ENCODE measurements at places on chromosomes 2 and 18.

DNA sequence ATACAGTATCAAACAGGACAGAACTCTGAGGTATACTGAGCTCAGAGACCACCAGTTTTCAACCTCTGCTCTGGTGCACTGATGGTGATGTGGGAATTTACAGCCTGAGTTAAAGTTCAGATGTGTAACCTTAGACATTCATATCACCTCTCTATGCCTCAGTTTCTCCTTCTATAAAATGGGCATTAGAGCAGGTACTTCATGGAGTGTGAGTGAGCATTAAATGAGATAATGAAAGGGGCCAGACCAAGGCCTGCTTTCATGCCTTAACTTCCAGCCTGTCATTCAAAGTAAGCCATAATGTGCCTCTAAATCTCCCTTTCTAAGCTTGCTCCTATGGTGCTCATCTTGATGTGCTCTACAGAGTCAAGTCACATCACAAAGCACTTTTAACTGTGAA lies 8.4 kb downstream of the ACVR1 start:
- no peak for DNase-seq
- peaks cover 44% of the 10 kb centered on the region for H3K36me3 ChIP-seq
- no peak overlapping the region for H3K27ac ChIP-seq
- H3K4me1 ChIP-seq = peaks cover 57% of the 10 kb centered on the region
- no peaks in the 10 kb centered on the region for H3K27me3 ChIP-seq

DNA sequence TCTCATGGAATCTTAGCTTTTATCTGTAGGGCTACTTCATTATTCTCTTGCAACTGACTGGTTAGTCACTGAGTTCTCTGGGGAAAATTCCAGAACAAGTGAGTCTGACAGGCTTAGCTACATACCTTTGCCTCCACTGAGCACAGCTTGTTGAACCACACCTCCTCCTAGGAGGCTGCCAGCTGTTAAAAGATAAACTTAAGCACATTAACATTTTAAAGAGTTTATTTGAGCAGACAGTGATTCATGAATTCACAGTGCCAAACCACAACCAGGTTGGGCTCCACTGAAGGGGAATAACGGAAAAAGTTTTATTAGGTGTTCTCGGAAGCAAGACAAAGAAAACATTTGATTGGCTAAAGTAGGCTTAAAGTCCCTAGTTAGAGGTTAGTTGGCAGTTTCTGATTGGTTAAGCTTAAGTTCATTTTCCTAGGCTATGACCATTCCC lies 12.5 kb upstream of the SLC38A11 start:
- H3K27ac ChIP-seq = no peak overlapping the region
- H3K4me3 ChIP-seq = no peak overlapping the region
- peaks cover 2% of the 10 kb centered on the region for H3K27me3 ChIP-seq
- no peak for DNase-seq

DNA sequence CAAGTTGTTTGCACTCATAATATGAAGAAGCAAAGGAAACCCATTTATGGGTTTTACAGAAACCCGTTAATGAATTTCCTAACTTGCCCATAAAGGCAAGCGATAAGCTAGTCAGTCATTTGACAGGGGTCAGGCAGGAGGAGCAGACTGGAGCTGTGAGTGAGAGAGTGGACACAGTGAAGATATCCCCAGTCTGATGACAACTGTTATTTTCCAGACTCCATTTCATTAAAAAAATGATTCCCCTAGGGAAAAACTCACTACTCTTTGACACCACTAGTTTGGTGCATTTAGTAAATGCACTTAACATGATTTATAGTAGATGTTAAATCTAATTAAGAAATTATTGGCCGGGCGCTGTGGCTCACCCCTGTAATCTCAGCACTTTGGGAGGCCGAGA lies 80.8 kb downstream of the TGIF1 start:
- no peak overlapping the region for H3K4me3 ChIP-seq
- H3K36me3 ChIP-seq = no peaks in the 10 kb centered on the region
- peaks cover 11% of the 10 kb centered on the region for H3K4me1 ChIP-seq
- H3K27ac ChIP-seq = no peak overlapping the region
- no peaks in the 10 kb centered on the region for H3K27me3 ChIP-seq

- peaks cover 27% of the 10 kb centered on the region for H3K36me3 ChIP-seq
- no peak for DNase-seq
- peaks cover 44% of the 10 kb centered on the region for H3K4me1 ChIP-seq
- H3K27me3 ChIP-seq = peaks cover 4% of the 10 kb centered on the region
- no peak overlapping the region for H3K4me3 ChIP-seq
Observed at GRCh38 chr2:160432633-160433032, 61.0 kb downstream of the RBMS1 start.

- H3K27ac ChIP-seq = no peak overlapping the region
- DNase-seq = no peak
- H3K4me3 ChIP-seq = no peak overlapping the region
- peaks cover 4% of the 10 kb centered on the region for H3K27me3 ChIP-seq
- H3K4me1 ChIP-seq = no peaks in the 10 kb centered on the region
Observed at GRCh38 chr2:237640493-237640998, 13.2 kb downstream of the LRRFIP1 start.

DNA sequence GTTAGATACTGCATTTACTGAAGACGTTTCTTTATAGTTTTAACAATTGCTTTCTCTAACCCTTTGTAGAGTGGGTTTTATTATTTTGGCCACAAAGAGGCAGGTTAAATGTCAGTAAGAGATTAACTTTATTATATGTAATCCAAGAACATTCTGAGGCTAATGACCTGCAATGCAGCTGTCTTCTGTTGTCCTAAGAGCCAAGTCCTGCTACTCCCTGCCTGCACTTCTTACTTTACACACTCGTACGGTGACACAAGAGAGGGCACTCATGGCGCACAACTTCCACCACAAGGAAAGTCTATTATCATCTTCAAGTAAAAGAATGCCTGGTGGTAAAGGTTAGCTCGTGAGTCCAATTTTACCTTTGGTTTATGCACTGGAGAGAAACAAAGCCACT lies 471.0 kb upstream of the HNMT start:
- H3K4me1 ChIP-seq = no peaks in the 10 kb centered on the region
- no peak overlapping the region for H3K4me3 ChIP-seq
- no peak for DNase-seq
- H3K27me3 ChIP-seq = no peaks in the 10 kb centered on the region

DNA sequence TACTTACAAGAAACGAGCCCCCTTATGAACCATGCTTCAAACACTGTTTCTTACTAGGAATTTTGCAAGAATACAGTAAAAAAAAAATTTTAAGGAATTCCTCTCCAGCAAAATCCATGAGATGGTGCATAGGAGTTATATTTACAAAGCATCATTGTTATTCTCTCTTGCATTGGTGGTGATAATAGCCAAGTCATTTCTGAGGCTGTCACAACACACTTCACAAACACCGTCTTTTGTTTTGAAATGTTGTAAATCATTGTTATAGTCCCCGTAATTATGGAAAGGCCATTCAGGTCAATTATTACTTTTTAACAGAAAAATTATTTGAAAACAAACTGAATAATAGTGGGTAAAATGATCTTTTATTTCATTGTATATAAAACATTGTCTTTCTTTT lies 60.1 kb downstream of the DYNC1I2 start:
- peaks cover 38% of the 10 kb centered on the region for H3K36me3 ChIP-seq
- H3K4me1 ChIP-seq = no peaks in the 10 kb centered on the region
- no peak overlapping the region for H3K4me3 ChIP-seq
- H3K27me3 ChIP-seq = no peaks in the 10 kb centered on the region

- H3K27me3 ChIP-seq = peaks cover under 1% of the 10 kb centered on the region
- peaks cover 8% of the 10 kb centered on the region for H3K4me1 ChIP-seq
- no peaks in the 10 kb centered on the region for H3K36me3 ChIP-seq
- no peak overlapping the region for H3K4me3 ChIP-seq
- H3K27ac ChIP-seq = no peak overlapping the region
- DNase-seq = no peak
Observed at GRCh38 chr2:109452318-109453305, 161.2 kb downstream of the SEPTIN10 start.

GRCh38 chr2:15200581-15200980 lies 360.6 kb downstream of the NBAS start:
- peaks cover 9% of the 10 kb centered on the region for H3K36me3 ChIP-seq
- DNase-seq = no peak
- H3K27me3 ChIP-seq = no peaks in the 10 kb centered on the region
- no peak overlapping the region for H3K4me3 ChIP-seq
- H3K4me1 ChIP-seq = peaks cover 6% of the 10 kb centered on the region
- H3K27ac ChIP-seq = no peak overlapping the region

GRCh38 chr2:168639441-168639898 lies 163.0 kb upstream of the NOSTRIN start:
- peaks cover 3% of the 10 kb centered on the region for H3K36me3 ChIP-seq
- DNase-seq = no peak
- no peak overlapping the region for H3K4me3 ChIP-seq

DNA sequence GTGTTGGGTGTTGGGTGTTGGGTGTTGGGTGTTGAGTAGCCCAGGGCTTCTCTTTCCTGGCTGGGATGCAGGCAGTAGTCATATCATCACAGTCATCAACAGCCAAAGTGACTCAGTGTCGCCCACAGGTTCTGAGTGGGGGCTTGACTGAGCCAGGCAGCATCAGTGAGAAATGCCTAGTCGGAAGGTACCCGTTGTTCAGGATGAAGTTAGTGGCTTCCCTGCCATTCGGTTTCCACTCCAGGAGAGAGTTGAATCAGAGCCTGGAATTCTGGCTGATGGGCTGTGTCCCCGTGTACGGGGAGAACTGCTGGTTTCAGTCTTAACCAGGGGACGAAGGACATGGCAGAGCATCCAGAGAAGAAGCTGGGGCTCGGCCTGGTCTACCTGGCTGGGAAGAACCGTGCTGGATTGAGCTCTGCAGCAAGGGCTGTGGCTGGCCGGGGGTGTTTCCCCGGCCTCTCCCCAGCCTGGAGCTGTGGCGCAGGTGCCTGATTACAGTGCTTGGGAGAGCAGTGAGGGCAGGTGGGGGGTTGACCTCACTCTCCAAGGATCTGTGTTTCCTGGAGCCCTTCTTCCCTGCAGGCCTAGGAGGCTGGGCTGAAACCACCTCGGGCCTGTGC lies 49.4 kb downstream of the AGAP1 start:
- no peak for DNase-seq
- H3K4me1 ChIP-seq = no peaks in the 10 kb centered on the region
- H3K27ac ChIP-seq = no peak overlapping the region
- no peaks in the 10 kb centered on the region for H3K36me3 ChIP-seq
- H3K27me3 ChIP-seq = no peaks in the 10 kb centered on the region

DNA sequence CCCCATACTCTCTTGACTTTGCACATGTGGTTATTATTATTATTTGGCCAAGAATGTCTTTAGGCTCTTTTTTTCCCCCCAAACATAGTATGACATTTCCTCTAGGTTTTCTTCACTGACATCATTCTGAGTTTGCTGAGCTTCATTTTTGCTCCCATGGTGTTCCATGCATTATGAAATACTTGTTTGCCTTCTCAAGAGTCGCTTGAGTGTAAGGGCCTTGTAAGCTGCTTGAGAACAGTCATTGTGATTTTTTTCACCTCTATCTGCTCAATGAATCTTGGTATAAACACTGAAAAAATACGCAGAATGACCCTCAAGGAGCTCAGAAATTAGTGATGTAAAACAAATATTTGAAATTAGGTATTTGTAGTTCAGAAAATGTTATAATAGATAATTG lies 688.9 kb downstream of the CNTNAP5 start:
- H3K27me3 ChIP-seq = no peaks in the 10 kb centered on the region
- H3K36me3 ChIP-seq = no peaks in the 10 kb centered on the region
- no peak overlapping the region for H3K27ac ChIP-seq
- no peaks in the 10 kb centered on the region for H3K4me1 ChIP-seq

DNA sequence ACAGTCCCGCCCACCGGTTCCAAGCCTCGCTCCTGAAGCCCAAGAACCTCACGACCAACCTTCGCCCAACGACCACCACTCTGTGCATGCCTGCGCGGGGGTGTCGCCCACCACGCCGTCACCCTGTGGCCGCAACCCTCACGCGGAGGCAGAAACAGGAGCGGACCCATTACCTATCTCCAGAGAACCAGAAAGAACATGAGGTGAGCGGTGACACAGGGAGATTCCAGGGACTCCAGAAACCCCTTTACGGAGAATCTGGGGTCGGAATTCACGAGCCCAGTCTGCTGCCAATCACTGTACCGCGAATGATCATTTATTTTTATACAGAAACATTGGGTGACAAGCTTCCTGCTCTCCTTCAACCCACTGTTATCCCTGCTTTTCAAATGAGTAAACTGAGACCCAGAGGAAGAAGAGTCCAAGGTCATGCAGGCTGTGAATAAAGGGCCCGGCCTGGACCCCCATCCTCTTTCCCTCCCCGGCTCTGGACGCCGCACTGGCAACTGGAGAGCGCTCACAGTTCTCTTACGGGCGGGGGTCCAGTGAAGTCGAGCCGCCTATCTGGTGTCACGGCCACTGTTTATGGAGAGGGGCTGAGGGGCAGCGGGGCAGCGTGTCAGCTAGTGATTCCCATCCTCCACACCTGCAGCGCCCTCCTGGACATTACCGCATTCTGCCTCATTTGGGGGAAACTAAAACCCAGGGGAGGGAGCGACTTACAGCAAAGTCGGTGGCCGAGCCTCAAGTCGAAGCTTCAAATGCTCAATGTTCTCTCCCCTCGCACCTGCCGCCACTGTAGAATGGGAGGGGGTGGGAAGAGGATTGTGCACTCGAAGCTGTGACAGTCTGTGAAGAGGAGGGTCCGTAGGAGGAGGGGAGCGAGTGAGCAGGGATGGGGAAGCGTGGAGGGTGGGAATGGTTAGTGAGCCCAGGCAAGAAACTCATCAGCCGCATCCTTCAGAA lies 723 bp upstream of the SLC30A3 start:
- H3K27me3 ChIP-seq = peaks cover 46% of the 10 kb centered on the region
- DNase-seq = peak; percentile 67
- H3K27ac ChIP-seq = peak overlapping the region; percentile 63
- H3K36me3 ChIP-seq = no peaks in the 10 kb centered on the region
- peak overlapping the region; percentile 91 for H3K4me3 ChIP-seq

- DNase-seq = no peak
- no peaks in the 10 kb centered on the region for H3K4me1 ChIP-seq
- no peak overlapping the region for H3K27ac ChIP-seq
- H3K27me3 ChIP-seq = peaks cover 8% of the 10 kb centered on the region
- no peak overlapping the region for H3K4me3 ChIP-seq
- no peaks in the 10 kb centered on the region for H3K36me3 ChIP-seq
Observed at GRCh38 chr2:45093663-45094062, 84.4 kb upstream of the SIX2 start.

DNA sequence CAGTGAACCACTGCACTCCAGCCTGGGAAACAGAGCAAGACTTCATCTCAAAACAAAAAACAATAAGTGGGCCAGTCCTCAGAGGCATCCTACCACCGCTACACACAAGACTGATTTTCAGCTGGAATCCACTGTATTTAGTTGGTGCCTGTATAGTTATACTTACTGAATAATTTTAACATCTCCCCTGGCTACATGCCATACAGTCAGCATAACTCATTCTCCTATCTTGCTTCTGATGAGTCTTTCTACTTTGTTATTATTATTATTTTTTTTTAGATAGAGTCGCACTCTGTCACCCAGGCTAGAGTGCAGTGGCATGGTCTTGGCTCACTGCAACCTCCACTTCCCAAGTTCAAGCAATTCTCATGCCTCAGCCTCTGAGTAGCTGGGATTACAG lies 19.9 kb upstream of the CAB39 start:
- DNase-seq = no peak
- H3K27me3 ChIP-seq = no peaks in the 10 kb centered on the region
- H3K4me1 ChIP-seq = peaks cover 26% of the 10 kb centered on the region
- H3K4me3 ChIP-seq = no peak overlapping the region
- no peak overlapping the region for H3K27ac ChIP-seq

- H3K27ac ChIP-seq = no peak overlapping the region
- peaks cover 22% of the 10 kb centered on the region for H3K4me1 ChIP-seq
- no peak for DNase-seq
- H3K36me3 ChIP-seq = peaks cover 10% of the 10 kb centered on the region
- no peak overlapping the region for H3K4me3 ChIP-seq
Observed at GRCh38 chr2:239203443-239204135, 197.2 kb downstream of the HDAC4 start.
